RWPE1 (cell line): ENCODE measurements at places on chromosomes 12 and 14.

DNA sequence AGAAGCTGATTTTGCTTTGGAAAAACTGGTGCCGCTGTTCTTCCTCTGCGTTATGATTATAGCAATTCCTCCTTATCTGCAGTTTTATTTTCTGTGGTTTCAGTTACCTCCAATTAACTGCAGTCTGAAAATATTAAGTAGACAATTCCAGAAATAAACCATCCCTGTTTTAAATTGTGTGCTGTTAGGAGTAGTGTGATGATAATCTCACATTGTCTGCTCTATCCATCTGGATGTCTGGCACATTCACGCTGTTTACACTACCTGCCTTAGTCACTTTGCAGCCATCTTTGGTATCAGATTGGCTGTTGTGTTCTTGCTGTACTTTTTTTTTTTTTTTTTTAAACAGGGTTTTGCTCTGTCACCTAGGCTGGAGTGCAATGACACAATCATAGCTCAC is 141.0 kb downstream of the GRIP1 start:
- DNase-seq = no peak

GRCh38 chr14:24377126-24377525 is 9.1 kb downstream of the NFATC4 start:
- no peak for DNase-seq

DNA sequence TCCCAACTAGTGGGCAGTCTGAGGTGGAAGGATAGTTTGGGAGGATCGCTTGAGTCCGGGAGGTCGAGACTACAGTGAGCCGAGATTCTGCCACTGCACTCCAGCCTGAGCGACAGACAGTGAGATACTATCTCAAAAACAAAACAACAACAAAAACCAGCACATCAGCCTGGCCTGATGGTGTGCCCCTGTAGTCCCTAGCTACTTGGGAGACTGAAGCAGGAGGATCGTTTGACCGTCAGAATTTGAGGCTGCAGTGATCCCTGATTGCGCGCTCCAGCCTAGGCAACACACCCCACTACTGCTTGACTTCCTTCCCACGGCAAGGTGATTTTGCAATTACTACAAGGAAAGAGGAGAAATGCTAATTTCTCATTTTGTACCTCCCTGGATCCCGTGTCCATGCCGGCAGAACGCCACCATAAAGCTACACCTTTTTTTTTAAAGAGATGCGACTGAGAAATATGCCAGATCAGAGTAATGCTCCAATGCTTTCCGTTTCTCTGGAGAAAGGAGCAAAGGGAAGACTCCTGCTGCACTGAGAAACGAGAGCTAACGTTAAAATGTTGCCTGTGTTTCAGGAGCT is 672 bp upstream of the SCFD1 start:
- peak; percentile 8 for DNase-seq

DNA sequence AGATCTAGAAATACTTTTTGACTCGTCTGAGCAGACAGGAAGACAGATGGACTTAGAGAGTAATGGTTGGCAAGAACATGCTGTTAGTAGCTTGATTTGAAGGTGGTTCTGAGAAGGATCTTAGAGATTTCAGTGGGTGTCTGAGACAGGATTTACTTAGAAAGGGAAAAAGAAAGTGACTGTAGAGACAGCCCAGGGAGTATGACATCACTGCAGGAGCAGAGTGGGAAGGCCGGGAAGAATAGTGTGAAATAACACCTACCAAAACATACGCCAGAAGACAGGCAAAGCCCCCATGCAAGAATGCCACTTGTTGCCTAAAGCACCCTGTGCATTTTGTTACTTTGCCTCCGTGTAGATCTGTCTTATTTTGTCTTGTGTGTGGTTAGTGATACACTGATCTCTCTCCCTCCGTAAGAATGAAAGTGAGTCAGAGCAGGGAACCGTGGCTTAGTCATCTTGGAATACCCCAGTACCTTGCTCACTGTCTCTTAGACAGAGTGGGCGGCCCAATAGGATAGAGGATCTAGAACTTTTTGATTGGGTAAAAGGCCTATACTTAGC is 161.3 kb upstream of the IFNG-AS1 start:
- peak; percentile 94 for DNase-seq

GRCh38 chr12:68276402-68276930 is 23.1 kb upstream of the IL22 start:
- no peak for DNase-seq

- no peak for DNase-seq
Measured at GRCh38 chr12:57693317-57693658, 644 bp upstream of the OS9 start.

GRCh38 chr12:67239061-67239460 is 30.1 kb upstream of the CAND1 start:
- no peak for DNase-seq

GRCh38 chr14:40599725-40600124 is 1007.0 kb upstream of the LRFN5 start:
- DNase-seq = peak; percentile 23

DNA sequence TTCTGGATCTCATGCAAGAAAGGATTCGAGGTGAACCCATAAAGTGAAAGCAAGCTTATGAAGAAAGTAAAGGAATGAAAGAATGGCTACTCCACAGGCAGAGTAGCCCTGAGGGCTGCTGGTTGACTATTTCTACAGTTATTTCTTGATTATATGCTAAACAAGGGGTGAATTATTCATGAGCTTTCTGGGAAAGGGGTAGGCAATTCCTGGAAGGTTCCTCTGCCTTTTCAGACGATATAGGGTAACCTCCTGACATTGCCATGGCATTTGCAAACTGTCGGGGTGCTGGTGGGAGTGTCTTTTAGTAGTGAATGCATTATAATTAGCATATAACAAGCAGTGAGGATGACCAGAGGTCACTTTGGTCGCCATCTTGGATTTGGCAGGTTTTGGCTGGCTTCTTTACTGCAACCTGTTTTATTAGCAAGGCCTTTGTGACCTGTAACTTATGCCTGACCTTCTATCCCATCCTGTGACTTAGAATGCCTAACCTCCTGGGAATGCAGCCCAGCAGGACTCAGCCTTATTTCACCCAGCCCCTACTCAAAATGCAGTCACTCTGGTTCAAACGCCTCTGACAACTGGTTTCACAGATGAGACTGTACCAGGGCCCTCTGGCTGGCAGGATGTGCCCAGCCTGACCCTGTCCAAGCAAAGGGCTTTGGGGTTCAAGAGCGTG is 157.7 kb upstream of the SFSWAP start:
- DNase-seq = no peak

DNA sequence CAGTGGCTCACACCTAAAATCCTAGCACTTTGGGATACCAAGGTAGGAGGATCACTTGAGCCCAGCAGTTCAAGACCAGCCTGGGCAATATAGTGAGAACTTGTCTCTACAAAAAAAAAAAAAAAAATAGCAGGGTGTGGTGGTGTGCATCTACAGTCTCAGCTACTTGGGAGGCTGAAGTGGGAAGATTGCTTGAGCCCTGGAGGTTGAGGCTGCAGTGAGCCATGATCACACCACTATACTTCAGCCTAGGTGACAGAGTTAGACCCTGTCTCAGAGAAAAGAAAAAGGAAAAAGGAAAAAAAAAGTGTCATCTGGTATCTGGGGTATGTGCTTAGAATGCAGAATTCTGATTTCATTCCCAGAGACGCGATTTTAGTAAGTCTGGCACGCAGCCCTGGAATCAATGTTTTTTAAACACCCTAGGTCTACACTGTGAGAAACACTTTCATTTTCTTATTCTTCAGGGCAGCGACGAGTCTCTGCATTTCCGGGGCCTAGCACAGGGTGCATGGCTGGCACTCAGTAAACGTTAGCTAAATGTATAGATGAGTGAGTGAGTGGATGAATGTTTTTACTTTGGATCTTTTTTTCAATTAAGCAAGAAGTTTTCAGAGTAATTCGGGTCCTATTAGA is 243.8 kb upstream of the PWP1 start:
- no peak for DNase-seq

DNA sequence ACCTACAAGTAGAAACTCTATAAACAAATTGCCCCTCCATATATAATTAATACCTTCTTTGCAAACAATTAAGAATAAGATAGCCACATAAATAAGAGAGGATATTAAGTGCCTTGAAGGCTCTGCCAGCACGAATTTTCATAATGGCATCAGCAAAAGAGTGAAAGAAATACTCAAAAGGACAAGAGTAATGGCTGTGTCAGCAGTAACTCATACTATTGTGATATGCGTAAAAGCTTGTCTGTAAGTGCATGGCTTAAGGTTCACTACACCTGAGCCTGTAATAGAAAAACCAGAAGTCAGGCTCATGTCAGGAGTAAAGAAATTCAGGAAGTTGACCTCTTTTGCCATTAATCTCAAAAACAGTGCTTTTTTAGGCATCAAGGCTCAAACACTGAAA is 204.1 kb downstream of the TRHDE start:
- no peak for DNase-seq

DNA sequence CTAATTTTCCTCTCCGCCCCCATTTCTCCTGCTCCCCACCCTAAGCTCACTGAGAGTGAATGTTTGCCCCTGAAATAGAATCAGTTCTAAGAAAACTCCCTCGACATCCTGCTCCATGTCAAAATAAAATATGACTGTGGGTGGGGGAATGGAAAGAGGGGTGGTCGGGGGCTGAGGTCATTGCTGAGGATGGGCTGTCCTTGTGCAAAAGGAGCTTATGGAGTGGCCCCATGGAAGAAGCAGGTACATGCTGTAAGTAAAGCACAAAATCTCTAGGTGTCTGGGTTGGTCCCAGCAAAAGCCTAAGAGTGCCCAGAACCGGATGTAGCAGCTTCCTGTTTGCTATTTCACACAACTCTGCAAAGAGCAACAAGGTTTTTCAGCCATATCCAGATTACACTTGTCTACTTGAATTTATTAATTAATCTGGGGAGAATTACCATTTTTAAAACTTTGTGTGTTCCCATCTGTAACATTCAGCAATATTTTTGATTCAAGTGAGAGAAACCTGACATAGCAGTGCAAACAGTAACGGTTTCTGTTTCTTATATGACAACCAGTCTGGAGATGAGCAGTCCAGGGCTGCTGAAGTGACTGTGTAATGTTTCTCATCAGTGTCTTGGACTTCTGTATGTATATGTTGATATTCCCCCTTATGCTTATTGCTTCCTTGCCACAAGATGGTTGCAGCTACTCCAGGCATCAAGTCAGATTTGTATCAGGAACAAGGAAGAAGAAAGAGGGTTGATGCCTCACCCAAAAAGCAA is 40.4 kb upstream of the GZMB start:
- no peak for DNase-seq

DNA sequence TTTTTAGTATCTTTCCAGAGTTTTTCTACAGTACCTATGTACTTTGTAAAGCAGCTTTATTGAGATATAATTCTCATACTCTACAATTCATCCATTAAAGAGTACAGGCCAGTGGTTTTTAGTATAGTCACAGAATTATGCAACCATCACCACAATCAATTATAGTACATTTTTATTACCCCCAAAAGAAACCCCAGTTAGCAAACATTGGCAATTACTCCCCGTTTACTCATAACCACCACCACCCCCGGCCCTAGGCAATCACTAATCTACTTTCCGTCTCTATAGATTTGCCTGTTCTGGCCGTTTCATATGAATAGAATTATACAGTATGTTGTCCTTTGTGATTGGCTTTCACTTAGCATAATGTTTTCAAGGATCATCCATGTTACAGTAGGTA is 119.8 kb downstream of the KICS2 start:
- DNase-seq = peak; percentile 41

- peak; percentile 84 for DNase-seq
Measured at GRCh38 chr14:68979722-68980451, 785 bp upstream of the ACTN1 start.

DNA sequence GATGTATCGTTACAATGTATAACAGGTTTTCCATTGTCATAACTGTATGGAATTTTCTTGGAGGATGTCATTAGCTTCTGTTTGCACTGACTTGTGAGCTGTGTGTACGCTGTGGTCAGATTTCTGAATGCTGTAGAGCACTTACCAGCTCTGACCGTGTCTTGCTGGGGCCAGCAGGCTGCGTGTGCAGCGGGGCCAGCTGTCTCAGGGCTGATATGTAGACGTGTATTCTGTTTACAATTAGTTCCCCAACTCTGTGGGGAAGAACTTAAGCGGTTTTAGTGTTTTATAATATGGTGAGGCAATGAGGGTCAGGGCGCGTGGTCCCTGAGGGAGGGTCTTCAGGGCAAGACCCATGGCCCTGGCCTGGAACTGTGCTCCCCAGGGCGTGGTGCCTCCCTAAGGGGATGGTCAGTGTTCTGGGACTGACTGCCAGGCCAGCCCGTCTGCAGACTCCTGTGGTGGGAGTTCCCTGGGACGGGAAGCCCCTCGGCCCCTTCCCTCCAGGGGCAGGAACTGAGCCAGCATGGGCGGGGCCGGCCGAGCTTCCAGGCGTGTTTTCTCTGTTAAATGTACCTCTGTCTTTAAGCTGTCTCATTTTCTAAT is 18.7 kb downstream of the XRCC3 start:
- DNase-seq = no peak

DNA sequence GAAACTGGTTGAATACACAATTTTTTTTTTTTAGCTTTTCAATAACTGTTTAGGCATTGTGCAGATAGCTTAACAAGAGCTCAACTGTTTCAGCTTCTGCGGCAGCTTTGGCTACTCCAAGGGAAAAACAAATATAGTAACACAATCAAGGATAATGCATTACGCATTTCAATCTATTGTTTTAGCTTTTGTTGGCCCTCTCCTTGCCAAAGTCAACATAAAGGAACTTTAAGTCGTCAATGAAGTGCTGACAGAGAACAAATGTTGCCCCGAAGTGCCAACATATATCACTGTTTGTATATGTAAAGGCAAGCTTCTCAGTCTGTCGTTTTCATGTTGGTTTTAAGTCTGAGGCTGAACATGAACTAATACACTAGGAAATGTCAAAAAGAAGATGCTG is 1087.4 kb upstream of the FLRT2 start:
- no peak for DNase-seq

- no peak for DNase-seq
Measured at GRCh38 chr12:58844161-58844560, 76.1 kb downstream of the LRIG3 start.

GRCh38 chr12:1206118-1206734 is 215.2 kb downstream of the ERC1 start:
- DNase-seq = no peak

DNA sequence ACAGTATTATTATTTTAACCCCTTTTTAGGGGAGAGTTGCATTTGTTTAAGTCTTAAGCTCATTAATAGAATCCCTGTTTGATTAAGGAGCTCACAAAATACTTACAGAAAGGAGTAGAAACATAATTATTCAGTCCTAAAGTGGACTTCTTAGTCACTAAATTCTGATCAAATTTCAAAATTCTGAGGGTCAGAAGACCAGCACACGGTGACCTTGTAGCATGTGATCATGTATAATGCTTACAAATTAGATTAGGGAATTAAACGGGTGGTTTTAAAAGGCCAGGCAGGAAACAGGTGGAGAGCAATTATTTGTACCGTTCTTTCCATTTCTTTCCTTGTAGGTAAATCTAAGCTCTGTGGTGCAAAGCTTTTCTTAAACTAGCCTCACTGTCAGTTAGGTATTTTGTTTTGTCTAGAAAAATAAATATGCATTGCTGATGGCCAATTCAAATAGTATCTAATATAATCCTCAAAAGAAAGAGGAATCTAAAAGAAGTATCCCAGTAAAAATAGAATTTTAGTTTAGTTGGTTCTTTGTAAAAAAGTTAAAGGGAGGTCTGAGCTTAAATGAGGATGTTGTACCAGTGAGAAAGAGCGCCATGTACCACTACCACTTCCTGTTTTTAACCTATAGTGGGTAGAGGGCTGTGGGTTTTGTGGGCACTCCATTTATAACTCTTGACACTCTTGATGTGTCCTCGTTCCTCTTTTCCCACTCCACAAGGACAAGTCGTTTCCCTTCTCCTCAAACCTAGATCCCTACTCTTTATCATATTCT is 51.1 kb downstream of the SLC38A1 start:
- no peak for DNase-seq
